ENCODE measurements at places on chromosomes 4 and X.

DNA sequence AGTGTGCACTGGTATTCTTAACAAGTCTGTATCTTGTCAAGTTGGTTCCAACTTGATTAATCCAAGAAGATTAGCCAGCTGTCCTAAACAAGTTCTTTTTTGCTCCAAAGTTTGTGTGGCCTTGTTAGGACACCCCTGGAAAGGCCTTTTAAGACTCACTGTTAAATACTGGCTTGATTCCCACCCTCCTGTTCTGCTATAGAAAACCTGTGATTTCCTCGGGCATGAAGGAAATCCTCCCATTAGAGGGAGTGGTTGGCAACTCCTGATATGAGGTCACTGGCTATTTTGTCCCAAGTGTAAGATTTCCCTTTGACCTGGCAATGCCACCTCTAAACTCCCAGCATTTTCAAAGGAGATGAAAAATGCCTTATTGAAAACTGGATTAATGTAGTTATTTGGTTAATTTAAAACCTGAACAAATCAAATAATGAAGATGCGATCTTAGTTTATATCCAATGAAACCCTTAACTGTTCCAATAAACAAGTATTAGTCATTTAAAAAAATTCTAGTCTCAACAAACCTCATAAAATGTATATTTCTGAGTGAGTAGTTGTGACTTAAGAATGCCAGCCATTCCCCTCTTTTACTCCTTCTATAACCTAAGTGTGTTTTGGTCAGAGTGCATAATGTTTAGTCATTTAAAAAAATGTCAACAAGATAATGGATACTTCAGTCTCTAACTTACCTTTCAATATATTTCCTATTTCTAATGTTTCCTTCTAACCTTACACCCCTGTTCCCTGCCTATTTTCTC is 94.4 kb downstream of the NPNT start:
- no peak for DNase-seq

DNA sequence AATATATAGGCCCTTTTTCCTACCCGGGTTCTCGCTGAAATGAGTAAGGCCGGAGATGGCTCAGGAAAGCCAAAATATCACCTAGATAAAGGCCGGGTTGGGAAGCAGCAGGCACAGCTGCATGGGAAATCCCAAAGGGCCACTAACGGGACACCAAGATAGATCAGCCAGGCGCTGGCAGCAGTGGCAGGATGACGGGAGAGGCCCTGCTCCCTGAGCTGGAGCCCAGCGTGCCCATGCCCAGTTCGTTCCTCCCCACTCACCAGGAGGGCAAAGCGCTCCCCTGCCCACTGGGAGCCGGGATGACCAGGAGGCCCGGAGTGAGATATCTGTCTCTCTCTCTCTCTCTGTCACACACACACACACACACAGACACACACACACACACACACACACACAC is 109.8 kb downstream of the DCTD start:
- DNase-seq: no peak

DNA sequence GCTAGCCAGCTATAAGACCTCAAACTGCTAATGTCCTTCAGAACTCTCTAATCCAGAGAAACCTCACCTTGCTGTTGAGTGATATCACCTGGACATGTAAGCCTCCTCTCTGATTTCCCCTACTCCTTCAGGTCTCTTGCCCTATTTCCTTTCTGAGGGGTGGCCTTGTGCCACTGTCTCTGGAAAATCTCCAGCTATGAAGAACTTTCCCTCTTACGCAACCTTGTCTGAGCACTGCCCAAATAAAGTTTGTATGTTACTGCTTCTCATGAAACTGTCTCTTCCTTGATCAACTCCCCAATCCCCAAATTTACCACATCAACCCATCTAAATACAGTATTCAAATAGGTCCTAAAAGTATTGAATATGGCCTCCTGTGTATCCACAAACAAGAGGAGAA is 53.5 kb upstream of the VEGFD start:
- no peak for DNase-seq

DNA sequence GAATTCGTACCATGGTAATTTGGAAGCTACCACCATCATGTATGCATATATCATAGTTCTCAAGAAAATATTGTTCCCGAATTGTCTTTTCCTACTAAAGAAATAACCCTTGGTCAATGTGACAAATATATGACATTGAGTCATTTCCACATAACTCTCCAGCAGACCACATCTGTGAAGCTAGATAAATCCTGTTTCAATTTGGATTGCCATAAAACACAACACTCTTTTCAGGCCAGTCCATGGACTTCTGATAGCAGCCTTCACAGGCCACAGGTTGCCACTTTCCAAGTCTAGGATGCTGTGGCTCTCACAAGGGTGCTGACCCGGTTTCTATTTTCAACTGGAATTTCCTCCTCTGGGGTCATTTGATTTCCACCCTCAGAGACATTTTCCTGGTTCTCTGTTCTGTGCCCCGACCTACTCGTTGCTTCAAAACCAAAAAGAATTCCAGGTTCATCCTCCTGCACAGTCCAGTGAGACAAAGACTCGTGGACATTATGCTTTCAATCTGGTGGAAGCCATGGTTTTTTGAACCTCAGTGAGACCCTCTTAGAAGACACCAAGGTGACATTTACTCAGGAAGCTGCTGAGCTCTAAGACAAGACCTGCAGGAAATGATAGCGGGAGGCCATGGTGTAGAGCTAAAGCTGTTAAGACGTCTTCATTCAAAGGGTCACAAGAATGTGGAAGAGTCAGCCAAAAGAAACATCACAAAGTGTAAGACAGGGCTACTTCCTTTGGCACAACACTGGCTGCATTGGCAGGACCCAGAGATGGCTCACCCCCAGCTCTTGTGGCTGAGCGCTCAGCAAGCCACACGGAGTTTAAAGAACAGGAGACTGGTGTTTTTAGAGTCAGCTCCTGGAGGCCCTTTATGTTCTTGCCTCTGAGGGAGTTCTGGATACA is 119.8 kb downstream of the AMELX start:
- no peak for DNase-seq

- DNase-seq: no peak
Observed at GRCh38 chr4:121785479-121785878, 15.6 kb upstream of the EXOSC9 start.

DNA sequence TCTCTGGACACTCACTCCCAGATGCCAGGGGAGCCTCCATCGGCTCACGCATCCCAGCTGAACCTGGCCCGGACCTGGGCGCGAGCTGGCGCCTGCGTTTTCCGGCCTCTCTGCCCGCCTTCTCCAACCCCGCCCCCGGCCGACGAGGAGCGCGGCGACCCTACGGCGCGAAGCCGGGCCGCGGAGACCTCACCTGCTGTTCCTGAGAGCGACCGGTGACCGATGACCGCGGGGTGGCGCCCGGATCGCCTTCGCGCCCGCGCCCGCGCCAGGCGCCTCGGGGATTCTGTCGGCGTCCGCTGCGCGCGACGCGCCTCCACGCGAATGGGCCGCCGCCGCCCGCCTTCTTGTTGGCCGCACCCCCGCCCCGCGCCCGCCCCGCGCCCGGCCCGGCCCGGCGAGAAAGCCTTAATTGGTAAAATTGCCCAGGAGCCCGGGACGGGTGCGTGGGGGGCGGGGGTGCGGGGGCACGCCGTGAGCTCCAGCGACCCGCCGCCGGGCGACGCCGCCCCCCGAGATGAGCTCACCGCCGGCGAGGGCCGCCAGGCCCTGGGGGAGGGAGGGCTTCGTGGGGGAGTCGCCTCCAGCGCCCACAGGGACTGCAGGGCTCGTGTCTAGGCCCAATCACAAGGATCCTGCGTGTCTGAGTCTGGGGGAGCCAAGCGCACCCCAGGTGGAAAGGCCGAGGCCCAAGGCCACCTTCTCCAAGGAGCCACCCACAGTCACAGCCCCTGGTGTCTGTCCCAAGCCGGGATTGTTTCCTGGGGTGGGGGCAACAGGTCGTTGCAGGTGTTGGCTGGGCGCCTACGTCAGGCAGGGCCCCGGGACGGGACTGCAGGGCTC is at the start of gene FLNA:
FLNA (minus strand) TSS at position 322 of the 843 bp plus-strand sequence. CDS start 3,389 bp downstream, outside the sequence.
- DNase-seq: no peak

DNA sequence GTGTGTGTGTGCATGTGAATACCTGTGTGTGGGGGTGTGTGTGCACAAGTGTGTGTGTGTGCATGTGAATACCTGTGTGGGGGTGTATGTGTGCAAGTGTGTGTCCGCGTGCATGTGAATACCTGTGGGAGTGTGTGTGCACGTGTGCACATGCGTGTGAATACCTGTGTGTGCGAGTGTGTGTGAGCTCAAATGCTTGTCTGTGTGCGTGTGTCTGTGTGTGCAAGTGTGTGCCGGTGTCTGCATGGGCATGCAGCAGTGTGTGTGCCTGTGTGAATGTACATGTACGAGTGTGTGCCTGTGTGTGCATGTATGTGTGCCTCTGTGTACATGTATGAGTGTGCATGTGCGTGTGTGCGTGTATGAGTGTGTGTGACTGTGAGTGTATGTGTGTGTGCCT is 5.0 kb downstream of the DOK7 start:
- DNase-seq: no peak

DNA sequence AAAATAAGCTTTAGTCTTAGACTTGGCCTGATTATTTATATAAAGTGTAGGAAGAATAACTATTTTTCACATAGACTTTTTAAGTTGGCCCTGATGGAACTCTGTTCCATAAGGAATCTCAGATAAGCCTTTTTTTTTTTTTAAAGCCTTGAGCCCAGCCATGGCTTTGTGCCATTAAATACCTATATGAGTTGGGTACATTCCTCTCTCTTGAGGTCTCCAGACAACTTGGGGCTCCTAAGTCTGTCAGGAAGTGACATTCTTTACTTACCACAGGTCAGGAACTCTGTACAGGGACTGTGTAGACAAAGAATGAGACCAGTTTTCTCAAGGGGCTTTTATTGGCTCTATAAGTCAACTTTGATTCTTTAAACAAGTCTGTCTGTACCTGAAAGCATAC is 27.1 kb upstream of the IGFBP7 start:
- DNase-seq: no peak

GRCh38 chrX:124208660-124209059 is 123.8 kb upstream of the TEX13D start:
- no peak for DNase-seq

GRCh38 chr4:43456383-43456782 is 563.9 kb downstream of the GRXCR1 start:
- no peak for DNase-seq

- no peak for DNase-seq
Observed at GRCh38 chr4:1403591-1404572, 2.4 kb downstream of the NKX1-1 start.

GRCh38 chr4:185119927-185120630 is 23.0 kb upstream of the SLC25A4 start:
- DNase-seq: no peak

DNA sequence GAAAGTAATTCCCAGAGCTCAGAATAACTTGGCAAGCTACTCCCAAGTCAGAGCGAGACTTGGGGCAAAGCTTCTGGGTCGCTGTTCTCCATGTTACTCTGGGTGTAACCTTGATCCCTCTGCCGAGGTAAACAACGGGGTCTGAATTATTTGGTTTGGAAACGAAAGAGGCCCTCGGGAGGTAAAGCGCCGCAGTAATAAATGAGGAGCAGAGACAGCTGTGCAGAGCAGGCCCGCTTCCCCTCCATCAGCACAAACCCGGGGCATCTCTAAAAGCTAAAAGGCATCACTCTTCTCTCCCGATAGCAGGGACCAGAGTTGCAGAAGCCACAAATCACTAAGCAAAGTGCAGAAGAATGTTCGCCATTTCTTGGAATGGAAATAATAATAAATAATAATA is 561.5 kb downstream of the BCOR start:
- DNase-seq: no peak

DNA sequence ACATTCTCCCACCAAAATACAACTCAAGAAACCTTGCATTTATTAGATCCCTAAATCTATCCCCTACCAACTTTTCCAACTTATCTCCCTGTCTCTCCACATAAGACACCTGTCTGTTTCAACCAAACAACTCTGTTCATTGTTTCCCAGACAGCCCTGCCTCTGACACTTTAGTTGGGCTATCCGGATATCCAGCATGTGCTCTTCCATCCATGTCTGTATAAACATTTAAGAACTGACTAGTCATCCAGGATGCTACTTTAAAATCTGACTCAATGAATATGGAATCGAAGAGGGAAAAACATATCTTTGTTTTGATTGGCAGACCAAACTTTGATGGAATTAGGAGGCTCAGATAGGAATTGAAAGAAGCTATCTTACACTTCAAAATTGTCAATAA is 143.2 kb upstream of the DCAF8L1 start:
- no peak for DNase-seq

Measured in NCI-H524 treated with DMSO at 0.1 percent for 48 hours (cell line).